ENCODE measurements at places on chromosomes 6 and 20.

- DNase-seq, result no peak
These were observed 53.0 kb upstream of the FUCA2 start for GRCh38 chr6:143564484-143565017.

DNA sequence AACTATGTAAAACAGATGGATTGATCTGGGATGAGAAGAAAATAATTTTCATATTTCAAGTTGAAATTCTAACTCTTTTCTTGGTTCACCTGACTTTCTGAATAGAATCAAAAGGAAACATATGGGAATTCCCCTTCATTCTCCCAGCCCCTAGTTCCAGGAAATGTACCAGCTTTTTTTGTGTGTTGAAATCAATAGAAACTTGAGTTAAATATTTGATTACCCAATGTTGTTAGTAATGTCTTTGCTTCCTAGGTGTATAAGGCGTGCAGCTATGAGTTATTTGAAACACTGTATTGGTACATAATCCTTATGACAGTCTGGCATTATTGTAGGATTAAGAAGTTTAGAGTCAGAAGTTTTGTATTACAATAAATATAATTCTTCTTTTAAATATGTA, 21.5 kb downstream of the VNN2 start:
- DNase-seq, result no peak

DNA sequence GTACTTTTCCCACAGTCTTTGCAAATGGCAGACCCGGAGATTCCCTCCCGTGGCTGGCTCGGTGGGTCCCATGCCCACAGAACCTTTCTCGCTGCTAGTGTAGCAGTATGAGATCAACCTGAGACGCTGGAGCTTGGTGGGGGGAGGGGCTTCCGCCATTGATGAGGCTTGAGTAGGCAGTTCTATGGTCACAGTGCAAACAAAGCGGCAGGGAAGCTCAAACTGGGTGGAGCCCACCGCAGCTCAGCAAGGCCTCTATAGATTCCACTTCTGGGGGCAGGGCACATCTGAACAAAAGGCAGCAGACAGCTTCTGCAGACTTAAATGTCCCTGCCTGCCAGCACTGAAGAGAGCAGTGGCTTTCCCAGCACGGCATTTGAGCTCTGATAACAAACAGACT, 186.0 kb upstream of the KCNK16 start:
- DNase-seq, result no peak

- DNase-seq, result no peak
These were observed 4.9 kb upstream of the DEK start for GRCh38 chr6:18269253-18269652.

DNA sequence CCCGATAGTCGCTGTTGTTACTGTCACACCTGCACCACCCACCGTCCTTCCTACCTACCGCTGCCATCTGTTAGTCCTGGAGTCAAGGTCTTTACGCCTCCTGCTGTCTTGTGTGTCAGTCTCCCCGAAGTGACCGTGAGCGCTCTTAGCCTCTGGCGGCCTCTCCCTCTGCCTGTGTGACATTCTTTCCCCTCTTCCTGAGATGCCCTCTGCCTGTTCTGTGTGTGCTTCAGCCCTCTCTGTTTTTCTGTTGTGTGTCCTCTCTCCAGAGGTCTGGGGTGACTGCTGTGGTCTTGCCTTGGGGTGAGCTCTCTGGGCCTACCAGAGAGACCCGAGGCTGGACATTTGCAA, 54.9 kb downstream of the TCP11 start:
- no peak for DNase-seq

Data from SW 1271 (cell line).